MCF 10A (cell line): ENCODE measurements at places on chromosomes 12 and 14.

DNA sequence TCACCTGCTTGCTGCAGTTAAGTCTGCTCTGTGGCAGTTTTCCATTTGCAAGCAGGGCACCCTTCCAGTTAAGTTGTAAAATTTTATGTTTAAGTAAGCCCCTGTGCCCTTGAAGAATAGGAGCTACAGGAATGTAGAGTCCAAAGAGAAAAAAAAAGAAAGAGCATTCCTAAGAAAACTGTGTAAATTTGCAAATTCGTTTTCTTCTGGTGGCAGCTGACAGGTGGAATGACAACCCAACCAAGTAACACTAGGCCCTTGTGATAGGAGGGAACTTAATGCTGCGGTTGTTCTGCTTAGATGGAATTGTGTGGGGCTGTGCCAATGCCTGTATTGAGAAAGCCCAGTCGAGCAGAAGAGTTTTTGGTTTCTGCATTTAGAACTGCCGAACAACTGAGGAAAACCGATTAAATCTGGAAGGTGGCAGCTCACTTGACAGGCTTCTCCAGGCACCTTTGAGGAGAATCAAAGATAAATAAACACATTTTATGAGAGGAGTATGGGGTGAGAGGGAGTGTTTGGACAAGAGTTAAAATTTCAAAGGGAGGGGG lies 280.0 kb downstream of the RAD51B start:
- no peak for DNase-seq

DNA sequence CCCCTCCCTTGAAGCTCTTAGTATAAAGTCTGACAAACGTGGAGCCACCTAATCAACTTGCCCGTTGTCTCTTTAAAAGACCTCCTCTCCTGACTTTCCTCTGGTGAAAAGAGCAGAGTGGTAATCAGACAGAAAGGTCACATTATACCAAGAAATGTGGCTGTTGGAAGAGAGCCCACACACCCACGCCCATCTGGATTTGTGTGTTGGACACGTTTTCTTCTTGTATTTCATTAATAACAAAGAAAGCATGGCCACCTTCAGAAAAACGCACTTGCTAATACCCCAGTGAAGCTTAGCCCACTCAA lies 41.3 kb downstream of the CCDC60 start:
- no peak for DNase-seq

DNA sequence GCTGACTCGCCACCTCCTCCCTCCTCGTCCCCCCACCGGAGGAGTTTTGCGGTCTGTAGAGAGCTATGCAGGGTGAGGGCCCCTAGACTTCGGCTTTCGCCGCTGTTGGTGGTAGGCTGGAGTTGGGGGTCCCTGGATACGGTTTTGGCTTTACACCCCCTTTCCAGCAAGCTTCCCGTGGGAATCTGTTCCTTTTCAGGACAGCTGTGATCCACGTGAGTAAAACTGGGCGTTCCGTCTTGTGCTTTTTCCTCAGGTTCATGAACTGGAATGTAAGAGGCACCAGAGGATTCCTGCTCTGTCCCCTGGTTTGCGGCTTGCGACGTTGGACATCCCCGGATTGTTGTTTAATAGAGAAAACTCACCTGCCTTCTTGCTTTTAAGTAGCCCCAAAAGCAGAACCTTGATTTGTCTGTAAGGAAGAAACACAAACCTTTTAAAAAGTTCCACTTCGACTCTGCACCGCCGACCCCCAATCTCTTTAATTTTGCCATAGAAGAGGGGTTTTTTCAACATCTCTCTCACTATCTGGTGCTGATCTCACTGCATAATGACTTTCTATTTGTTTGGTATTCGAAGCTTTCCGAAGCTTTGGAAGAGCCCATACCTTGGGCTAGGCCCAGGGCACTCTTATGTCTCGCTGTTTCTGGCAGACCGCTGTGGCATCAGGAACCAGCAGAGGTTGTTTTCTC lies 490 bp downstream of the PRORP start:
- DNase-seq, result peak; percentile 18

DNA sequence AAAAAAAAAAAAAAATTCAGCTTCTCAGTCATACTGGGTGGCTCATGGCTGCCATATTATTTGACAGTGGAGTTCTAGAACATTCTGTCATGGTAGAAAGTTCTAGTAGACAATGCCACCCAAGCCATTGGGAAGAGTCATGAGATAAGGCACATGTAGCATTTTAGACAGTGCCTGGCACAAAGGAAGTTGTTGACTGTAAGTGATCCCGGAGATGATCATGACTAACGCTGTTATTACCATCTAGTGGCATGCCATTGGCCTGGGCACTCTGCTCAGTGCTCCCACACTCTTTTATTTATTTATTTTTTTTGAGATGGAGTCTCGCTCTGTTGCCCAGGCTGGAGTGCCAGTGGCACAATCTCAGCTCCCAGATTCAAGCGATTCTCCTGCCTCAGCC lies 80.4 kb downstream of the FOXN4 start:
- DNase-seq, result no peak
